ENCODE measurements at places on chromosomes 1 and 21. TPM values are rescaled to one million over a fixed set of nuclear protein-coding genes. Genes with fewer than 3 reads are reported as not detected.

Gene IGSF9
- total RNA-seq = not detected

Gene SELENBP1
- total RNA-seq = 69.2 TPM

Gene LRRC3
- total RNA-seq = 3.6 TPM

Gene HES2
- 0.49 TPM for total RNA-seq

Gene RGS4
- total RNA-seq = 252 TPM

Gene CHI3L1
- total RNA-seq = 23.8 TPM
